CD4-positive, alpha-beta T cell treated with Interleukin-17A for 1 hour (primary cell): ENCODE measurements at places on chromosomes 11 and 22.
A peak's percentile ranks its signal among the peaks of the same experiment; 100 is the strongest.

DNA sequence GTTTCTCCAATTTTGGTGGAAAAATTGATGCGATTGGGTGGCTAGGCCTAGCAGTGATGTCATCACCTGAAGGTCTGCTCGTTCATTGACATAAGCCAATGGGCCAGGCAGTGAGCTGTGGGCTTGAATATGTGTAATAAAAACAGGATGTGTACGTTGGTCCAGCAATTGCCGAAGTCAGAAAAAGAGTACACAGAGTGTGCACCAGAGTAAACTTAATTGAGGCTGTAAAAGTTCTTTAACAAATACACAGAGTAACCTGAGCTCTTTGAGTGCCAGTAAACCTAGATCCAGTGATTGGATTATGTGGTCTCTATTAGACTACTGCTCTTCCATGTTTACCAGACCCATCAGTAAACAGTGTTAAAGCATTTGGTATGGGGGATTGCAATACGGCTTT, 13.0 kb upstream of the GLYATL1 start:
- no peak for DNase-seq

- DNase-seq = no peak
These were observed 6.4 kb upstream of the KRTAP5-10 start for GRCh38 chr11:71558996-71559395.

DNA sequence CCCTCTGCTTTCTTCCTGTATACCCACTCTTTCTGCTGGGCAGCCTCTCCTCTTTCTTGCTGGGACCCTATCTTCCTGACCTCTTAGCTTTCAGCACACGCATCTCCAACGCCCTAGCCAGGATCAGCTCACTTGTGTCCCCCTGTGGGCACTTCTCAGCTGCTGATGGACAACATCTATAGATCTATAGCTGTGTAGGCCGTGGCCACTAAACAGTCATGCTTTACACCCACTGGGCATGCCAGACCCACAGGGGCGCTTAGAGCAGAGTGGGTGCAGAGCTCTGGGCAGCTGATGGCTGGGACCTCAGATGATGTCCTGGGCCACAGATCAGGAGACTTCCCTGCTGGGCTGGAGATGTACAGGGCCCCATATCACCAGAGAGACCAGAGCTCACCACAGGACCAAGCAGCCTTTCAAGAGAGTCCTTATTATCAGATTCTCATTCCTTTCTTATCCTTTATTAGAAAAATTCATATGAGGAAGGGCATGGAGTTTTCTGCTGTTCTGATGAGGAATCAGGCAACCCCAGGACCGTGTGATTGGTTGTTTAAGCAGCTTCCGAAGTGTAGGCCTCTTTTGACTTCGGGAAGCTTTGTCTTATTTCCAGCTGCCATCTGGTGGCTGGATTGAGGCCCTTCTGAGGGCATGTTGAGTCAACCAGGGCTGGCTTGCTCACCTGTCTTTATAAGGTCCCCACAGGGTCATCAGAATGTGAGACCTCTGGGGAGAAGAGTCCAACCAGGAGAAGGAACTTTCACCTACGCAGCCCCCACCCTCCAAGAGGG, 60.5 kb downstream of the OSBP2 start:
- DNase-seq = peak; percentile 67

GRCh38 chr11:122179961-122180834, 64.2 kb upstream of the BLID start:
- no peak for DNase-seq

DNA sequence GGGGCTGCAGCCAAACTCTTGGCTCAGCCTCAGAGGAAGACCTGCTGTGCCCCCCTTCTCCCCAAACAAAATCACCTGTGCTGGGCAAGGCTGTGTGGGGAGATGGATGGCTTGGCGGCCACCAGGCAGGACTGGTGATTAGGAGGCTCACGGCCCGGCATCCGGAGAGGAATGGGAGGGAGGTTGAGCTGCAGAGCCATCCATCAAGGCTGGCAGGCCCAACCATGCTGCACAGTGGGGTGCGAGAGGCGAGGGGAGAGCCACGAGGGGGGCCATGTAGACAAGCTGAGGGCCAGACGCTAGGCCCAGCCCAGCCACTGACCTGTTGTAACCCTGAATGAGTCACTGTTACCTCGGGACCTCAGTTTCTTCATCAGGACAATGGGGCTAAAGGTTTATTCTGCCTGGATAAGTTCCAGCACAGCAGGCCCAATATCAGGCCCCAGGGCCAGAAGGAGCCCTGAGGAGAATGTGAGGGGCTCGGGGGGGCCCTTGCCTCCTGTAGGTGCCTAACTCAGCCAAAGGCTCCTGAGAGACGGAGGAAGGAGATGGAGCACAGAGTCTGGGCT, 18.2 kb downstream of the PDE2A start:
- DNase-seq = no peak

GRCh38 chr11:28584992-28585391, 476.8 kb downstream of the METTL15 start:
- no peak for DNase-seq

GRCh38 chr11:119809346-119809745, 80.3 kb upstream of the NECTIN1 start:
- no peak for DNase-seq

- no peak for DNase-seq
These were observed 146.9 kb downstream of the TRIM29 start for GRCh38 chr11:119991022-119991404.

DNA sequence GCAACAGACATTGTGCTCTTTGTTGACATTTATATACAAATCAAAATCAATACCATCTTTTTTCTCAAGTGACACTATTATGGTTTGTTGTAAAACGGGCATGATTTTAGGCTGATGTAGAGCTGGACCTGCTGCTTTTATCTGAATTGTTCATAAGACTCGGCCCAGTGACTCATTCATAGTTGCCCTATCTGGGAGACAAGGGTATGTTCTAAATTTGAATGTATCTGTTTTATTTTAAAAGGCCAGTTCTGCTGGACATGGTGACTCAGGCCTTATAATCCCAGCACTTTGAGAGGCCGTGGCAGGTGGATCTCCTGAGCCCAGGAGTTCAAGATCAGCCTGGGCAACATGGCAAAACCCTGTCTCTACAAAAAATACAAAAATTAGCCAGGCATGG, 39.3 kb downstream of the CEP295 start:
- DNase-seq = no peak

GRCh38 chr11:85748455-85748891, 62.5 kb downstream of the SYTL2 start:
- DNase-seq = no peak

DNA sequence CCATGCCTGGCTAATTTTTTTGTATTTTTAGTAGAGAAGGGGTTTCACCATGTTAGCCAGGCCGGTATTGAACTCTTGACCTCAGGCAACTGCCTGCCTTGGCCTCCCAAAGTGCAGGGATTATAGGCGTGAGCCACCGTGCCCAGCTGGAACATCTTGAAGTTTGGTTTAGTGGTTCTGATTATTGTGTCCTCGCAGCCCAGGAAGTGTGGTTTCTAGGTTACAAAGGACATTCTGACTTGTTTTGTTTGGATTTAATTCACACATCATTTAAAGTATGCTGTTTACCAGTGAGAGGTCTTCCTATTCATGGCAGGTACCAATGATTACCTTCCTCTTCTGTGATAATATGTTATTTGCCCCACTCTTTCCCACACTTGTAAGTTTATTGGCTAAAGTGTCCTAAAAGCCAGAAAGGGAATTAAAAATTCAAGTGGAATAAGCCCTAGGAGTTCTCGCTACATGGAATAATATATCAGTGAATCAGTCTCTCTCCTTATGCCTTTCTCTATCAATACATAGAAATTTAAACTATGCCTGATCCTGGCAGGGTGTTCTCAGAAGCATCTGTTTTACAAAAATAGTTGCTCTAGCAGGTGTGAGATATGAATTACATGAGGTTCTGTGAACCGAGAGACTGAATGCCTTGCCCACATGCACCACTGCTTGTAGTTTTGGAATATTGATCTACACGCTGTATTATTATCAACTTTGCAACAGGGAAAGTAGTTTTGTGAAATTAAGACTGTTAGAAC, 263.1 kb downstream of the DDX10 start:
- no peak for DNase-seq

DNA sequence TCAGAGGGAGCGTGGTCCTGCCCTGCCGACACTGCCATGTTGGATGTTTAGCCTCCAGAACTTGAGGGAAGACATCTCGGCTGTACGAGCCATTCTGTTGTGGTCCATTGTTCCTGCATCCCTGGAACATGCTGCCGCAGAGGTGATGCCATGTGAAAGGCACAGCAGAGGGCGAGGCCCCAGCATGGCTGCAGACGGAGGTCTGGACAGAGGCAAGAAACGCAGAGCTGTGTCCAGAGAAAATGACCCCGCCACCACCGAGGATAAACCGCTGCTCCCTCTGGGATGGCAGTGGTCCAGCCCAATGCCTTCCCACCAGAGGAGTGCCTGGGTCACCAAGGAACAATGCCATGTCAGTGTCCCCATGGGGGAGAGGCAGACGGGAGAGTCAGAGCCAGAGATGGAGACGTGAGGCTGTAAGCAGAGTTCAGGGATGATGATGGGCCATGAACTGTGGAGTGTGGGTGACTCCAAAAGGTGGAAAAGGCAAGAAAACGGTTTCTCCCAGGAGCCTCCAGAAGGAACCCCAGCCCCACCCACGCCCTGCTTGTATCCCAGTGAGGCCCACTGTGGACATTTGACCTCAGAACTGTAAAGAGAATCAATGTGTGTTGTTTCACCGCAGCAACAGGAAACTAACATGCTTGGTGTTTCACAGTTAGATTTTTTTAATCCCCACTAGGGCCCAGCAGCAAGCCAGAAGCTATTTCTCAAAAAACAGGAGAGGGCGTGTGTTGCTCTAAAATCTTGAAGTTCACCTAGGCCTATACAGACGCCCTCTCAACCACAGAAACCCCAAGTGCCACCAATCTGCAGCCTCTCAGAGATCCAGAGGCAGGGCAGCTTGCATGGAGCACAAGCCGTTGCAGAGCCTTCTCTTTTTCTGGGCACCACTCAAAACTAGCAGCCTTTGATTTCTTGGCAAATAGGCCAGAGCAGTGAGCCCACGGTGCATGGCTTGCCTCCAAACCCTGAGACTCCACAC, 1422.9 kb downstream of the TBC1D22A start:
- DNase-seq = peak; percentile 35

- DNase-seq = no peak
These were observed 172.6 kb downstream of the LARGE1 start for GRCh38 chr22:33747576-33748180.

- no peak for DNase-seq
These were observed 13.8 kb upstream of the SSTR3 start for GRCh38 chr22:37226087-37226486.

GRCh38 chr11:38315151-38315550, 1717.1 kb upstream of the RAG2 start:
- DNase-seq = no peak

DNA sequence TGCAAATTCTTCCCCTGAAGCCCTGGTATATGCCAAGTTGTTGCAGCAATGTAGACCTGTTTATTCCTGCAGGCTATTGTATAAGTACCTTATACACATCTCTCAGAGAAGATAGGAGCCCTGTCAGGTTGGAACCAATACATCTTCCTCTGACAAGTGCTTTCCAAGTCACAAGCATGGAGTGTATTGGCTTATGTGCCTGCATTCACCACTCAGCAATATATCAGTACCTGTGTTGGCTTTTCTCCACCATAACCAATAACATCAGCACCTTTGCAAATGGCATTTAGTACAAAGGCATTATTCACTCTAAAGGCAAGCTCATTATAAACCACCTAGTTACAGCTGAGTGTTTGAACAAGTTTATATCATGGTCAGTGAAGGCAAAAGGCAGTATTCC, 611.7 kb upstream of the CNTN5 start:
- DNase-seq = no peak

GRCh38 chr22:24265734-24266133, 4.9 kb upstream of the SPECC1L start:
- DNase-seq = no peak

GRCh38 chr11:44899959-44900358, 50.7 kb downstream of the TP53I11 start:
- peak; percentile 49 for DNase-seq

DNA sequence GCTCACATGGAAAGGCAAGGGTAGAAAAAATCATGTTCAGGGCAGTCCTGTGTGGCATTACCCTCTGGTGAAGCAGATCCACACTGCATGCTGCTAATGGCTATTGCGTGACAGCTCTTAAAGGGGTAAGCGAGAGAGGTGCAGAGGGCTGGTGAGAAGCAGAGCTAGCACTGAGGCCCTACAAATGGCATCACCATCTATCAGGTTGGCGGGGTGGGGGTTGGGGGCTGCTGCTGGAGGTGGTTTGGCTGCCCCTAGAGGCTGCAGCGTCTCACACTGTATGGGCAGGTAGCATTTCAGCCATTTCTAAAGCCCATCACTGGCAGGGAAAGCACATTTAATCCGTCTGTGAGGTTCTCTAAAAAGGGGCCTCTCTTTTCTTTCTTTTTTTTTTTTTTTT, 16.9 kb upstream of the TMA7B start:
- peak; percentile 43 for DNase-seq

DNA sequence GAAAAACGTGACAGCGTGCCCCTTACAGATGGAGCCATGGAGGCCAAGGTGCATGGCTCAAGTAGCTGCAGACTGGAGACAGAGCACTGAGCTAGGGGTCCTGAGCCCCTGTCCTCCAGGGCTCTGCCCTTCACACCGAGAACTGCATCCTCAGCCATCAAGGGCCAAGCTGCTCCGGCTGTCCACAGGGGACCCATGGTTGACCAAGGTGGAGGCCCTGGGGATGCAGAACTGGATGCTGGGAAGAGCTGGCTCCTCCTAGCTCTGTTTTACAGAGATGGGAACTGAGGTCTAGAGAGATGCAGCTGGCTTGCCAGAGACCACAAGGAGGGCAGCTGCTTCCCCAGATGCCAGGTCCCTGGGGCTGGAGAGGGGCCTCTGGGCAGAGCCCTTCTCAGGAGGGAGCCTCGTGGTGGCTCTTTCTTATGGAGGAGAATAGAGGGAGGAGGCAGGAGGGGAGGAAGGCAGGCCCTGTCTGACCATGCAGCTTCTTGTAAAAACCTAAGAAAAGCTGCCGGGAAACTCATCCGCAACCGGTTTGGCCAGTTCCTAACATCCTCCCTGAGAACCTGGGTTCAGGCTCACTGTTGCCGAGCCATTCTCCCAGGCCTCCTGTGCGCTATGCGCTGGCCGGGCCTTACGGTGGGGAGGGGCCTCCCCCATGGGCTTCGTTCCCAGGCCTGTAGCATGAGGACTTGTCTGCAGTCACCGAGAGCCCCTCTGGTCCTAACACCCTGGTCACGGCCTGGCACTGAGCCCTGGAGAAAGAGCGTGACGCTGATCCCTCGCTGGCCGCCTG, 80.6 kb downstream of the WNT7B start:
- no peak for DNase-seq

- DNase-seq = no peak
These were observed 73.0 kb downstream of the RTL6 start for GRCh38 chr22:44424867-44425693.

- peak; percentile 53 for DNase-seq
These were observed 1.7 kb upstream of the SORL1 start for GRCh38 chr11:121450401-121450800.

GRCh38 chr11:84420271-84420670, 1134.1 kb upstream of the CCDC90B start:
- no peak for DNase-seq

DNA sequence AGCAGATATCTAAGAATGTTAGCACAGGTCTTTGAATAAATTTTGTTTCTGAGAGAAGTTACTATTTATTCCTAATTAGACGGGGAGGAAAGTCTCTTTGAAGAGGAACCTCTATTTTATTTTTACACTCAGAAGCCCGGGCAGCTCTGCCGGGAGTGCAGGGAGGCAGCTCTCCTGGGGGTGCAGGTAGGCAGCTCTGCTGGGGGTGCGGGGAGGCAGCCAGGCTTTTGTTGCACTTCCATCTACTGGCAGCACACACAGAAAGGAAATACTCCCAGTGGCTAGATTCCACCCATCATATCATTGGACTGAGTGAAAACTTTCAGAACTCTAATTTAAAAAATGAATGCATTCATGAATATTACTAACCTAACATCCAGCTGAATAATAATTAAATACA, 24.6 kb downstream of the OR10A6 start:
- DNase-seq = no peak
